ENCODE measurements at places on chromosomes 13 and 19.

- no peak for DNase-seq
These were observed 276.7 kb downstream of the SLC7A1 start for GRCh38 chr13:29318741-29319140.

GRCh38 chr13:99731747-99732146 lies 230.5 kb downstream of the TM9SF2 start:
- DNase-seq, result no peak

GRCh38 chr19:1062387-1063029 lies 4.5 kb upstream of the ARHGAP45 start:
- DNase-seq, result no peak

DNA sequence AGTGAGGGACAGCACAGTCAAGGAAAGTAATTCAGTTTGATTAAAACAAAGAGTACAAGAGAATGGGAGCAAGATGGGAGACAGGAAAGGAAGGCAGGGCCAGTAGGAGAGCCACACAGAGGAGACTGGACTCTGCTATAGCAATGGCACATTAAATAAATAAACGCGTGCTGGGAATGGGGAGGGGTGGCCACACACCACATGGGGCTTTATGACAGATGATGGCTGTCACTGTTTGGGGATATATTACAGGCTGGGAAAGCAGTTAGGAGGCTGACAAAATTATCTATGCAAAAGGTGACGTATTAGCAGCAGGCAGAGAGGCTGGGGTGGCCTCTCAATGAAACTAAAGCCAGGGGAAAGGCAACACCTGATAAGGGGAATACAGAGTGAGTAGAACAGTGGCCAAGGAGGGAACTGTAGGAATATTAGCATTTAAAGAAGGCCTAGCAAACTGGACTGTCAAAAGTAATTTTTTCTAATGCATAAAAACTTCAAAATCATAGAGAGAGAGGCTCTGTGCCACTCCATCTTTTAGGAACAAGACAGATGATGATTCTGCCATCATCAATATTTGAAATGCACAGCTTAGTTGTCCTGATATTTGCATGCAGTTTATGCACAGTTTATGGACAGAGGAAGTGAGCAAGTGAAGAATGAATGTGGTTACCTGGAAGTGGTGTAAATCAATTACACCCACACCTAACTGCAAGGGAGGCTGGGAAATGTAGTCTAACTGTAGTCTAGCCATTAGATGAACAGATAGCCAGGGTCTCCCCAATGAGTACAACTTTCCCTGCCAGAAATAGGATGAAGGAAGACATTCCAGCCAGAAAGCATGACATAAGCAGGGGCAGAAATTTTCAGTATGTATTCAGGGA lies 346.5 kb downstream of the FOXO1 start:
- DNase-seq, result no peak

- no peak for DNase-seq
These were observed 80.8 kb downstream of the TNFSF11 start for GRCh38 chr13:42654722-42655121.

- no peak for DNase-seq
These were observed 2215.4 kb upstream of the PCDH20 start for GRCh38 chr13:63631006-63631405.

GRCh38 chr13:36903925-36904595 lies 16.0 kb downstream of the SMAD9 start:
- DNase-seq, result no peak

DNA sequence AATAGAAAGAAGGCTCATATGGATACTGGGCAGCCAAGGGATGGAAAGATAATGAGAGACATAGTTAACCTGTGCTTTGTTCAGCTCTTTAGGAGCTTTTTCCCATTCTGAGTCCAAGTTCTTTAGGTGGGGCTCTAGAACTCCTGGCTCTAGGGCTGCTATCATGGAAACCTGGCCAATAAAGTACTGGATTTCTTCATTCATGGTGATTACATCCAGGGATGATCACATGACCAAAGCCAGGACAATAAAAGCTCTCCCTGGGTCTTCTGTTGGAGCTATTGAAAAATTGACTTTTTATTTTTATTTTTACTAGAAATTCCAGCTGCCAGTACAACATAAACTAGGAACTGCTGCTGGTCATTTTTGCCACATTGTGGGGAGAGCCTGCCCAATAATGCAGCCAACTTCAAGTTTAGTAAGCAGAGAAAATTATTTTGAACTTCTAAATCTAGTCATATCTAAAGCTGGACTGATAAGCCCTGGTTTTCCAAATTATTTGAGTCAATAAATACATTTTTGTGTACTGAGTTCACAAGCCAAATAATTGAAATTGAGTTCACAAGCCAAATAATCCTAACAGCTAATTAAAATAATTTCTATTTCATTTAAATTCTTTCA lies 224.9 kb upstream of the STARD13 start:
- no peak for DNase-seq

- no peak for DNase-seq
These were observed 17.2 kb downstream of the ACTN4 start for GRCh38 chr19:38664503-38665211.

DNA sequence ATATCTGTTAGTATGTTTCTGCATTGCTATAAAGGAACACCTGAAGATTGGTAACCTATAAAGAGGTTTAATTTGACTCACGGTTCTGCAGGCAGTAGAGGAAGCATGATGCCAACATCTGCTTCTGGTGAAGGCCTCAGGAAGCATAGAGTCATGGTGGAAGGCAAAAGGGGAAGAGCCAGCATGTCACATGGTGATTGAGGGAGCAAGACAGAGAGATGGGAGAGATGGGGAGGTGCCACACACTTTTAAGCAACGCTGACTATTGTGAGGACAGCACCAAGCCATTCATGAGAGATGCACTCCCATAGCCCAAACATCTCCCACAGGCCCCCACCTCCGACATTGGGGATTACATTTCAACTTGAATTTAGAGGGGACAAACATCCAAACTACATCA lies 32.8 kb downstream of the COG6 start:
- DNase-seq, result no peak

- no peak for DNase-seq
These were observed 16.2 kb downstream of the ZNF331 start for GRCh38 chr19:53553865-53554791.

Measured in SK-N-MC (cell line).